ENCODE measurements at places on chromosomes 2 and 18. TPM values are rescaled to one million over a fixed set of nuclear protein-coding genes. Genes with fewer than 3 reads are reported as not detected.

CENPO gene
- 35.5 TPM for total RNA-seq

ACTG2 gene
- total RNA-seq: not detected

PTPN4 gene
- 35.6 TPM for total RNA-seq

VIL1 gene
- not detected for total RNA-seq

MEIS1 gene
- total RNA-seq: 19.6 TPM

CHAC2 gene
- total RNA-seq: 14.1 TPM

COQ10B gene
- total RNA-seq: 17.1 TPM

DSG3 gene
- not detected for total RNA-seq

LIPG gene
- 0.72 TPM for total RNA-seq
